ENCODE measurements at places on chromosomes 1 and 21. TPM values are rescaled to one million over a fixed set of nuclear protein-coding genes. Genes with fewer than 3 reads are reported as not detected.

DNA sequence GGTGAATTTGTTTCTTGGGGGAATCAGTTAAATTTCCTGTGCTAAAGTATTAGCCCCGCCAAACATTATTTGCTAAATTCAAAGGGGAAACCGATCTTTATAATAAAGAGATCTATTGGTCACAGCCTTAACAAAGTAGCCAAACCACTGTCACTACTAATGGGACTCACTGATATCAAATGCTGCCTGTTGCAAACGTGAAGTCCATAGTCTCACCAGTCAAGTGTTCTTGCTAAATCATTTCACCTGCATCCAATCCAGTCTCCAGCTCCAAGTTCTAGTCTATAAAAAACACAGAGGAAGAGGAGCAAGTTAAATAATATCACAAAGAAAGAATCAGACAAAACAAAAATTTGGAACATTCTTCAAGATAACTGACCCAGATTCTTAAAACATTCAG, 30.1 kb downstream of the SH3BGR start:
- H3K36me3 ChIP-seq = no peaks in the 10 kb centered on the region
- no peaks in the 10 kb centered on the region for H3K27me3 ChIP-seq
- no peak overlapping the region for H3K4me3 ChIP-seq

DNA sequence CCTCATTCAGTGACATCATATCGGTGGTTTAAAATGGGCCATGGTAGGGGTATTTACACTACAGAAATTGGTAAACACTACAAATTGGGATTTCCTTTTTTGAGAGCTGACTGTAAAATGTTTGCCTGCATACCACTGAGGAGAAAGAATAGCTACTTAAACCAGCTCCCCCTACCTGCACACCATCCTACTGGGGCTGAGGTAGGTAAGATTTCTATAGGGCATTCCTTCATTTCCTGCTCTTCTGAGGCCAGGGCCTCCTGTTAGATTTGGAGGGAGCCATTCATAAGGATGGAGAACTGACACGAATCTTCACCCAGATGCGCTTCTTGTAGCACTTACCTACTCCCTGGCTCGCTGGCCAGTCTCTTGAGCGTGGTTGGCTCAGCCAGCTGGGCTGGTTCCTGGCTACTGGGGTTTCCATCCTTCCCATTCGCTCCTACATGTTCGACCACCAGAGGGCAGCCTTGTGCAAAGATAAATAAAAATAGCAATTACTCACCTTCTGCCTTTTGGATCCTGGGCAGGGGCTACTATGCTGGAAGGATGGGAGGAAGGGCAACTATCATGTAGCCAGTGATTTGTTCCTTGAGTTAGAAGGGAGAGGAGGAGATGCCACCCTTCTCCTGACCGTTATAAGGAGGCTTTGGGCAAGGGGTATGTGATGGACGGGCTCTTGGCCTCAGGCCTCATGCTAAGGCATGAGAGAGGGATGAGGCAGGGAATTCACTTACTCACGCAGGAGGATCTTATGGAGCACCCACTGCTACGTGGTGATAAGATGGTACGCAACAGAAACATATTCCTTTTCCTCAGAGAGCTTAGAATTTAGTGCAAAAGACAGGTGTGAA, 10.7 kb downstream of the OPTC start:
- H3K27me3 ChIP-seq = no peaks in the 10 kb centered on the region
- peaks cover 18% of the 10 kb centered on the region for H3K4me1 ChIP-seq
- no peaks in the 10 kb centered on the region for H3K36me3 ChIP-seq
- no peak overlapping the region for H3K4me3 ChIP-seq

GRCh38 chr1:180116964-180117763, 37.5 kb upstream of the QSOX1 start:
- peak; percentile 62 for DNase-seq
- no peak overlapping the region for H3K27ac ChIP-seq
- peaks cover 12% of the 10 kb centered on the region for H3K4me1 ChIP-seq
- peaks cover 9% of the 10 kb centered on the region for H3K36me3 ChIP-seq
- no peaks in the 10 kb centered on the region for H3K27me3 ChIP-seq
- H3K4me3 ChIP-seq = no peak overlapping the region

- peak; percentile 5 for DNase-seq
- H3K36me3 ChIP-seq = no peaks in the 10 kb centered on the region
- no peak overlapping the region for H3K4me3 ChIP-seq
- H3K4me1 ChIP-seq = no peaks in the 10 kb centered on the region
- H3K27ac ChIP-seq = no peak overlapping the region
Measured at GRCh38 chr1:79875187-79875586, 868.7 kb upstream of the ADGRL4 start.

GRCh38 chr1:109488696-109489095, 5.0 kb downstream of the ATXN7L2 start:
- H3K36me3 ChIP-seq = peaks cover 18% of the 10 kb centered on the region
- no peak for DNase-seq
- no peaks in the 10 kb centered on the region for H3K27me3 ChIP-seq
- no peak overlapping the region for H3K4me3 ChIP-seq
- H3K4me1 ChIP-seq = peaks cover 18% of the 10 kb centered on the region

- no peak for DNase-seq
- H3K4me3 ChIP-seq = no peak overlapping the region
- peaks cover 9% of the 10 kb centered on the region for H3K36me3 ChIP-seq
- H3K27me3 ChIP-seq = no peaks in the 10 kb centered on the region
Measured at GRCh38 chr1:160207771-160208556, 2.8 kb downstream of the PEA15 start.

ELF3 gene
- total RNA-seq = 148 TPM

DNA sequence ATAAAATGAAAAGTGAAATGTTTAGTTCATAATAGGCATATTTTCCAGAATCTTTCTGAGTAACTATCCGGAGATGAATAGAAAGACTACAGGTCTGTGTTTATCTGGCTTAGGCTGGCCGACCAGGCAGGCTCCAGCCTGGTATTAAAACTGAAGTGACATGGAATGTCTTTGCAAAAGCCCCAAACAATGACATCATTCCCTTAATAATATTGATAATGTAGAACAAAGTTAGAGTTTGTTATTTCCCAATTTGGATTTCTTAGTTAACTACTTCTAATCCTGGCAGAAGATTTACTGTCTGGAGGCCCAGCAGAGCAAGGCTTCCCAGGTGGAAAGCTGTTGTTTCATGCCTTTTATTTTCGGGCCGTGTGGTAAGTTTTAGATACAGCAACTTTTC, 207.7 kb downstream of the GREM2 start:
- H3K27me3 ChIP-seq = no peaks in the 10 kb centered on the region
- H3K36me3 ChIP-seq = no peaks in the 10 kb centered on the region
- DNase-seq = no peak
- no peak overlapping the region for H3K27ac ChIP-seq
- no peak overlapping the region for H3K4me3 ChIP-seq

DNA sequence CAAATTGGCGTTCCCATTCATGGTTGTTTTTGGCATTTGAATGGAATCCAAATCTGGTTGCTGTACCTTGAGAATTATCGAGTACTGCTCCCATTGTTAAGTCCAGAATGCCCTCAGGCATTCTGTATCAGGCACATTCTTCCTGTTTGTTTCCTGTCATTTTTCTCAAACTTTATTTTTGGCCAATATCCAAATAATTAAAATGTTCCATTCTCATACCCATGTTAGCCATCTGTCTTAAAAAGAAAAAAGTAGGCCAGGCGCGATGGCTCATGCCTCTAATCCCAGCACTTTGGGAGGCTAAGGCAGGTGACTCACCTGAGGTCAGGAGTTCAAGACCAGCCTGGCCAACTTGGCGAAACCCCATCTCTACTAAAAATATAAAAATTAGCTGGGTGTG, 29.3 kb upstream of the SHISA4 start:
- DNase-seq = no peak
- no peaks in the 10 kb centered on the region for H3K27me3 ChIP-seq
- H3K4me3 ChIP-seq = no peak overlapping the region
- H3K36me3 ChIP-seq = peaks cover 22% of the 10 kb centered on the region
- no peak overlapping the region for H3K27ac ChIP-seq
- no peaks in the 10 kb centered on the region for H3K4me1 ChIP-seq

DNM3 gene
- total RNA-seq = 30.4 TPM

AK2 gene
- 109 TPM for total RNA-seq

GRCh38 chr1:61432616-61433388, 292.1 kb downstream of the TM2D1 start:
- H3K36me3 ChIP-seq = no peaks in the 10 kb centered on the region
- no peak overlapping the region for H3K27ac ChIP-seq
- H3K4me1 ChIP-seq = no peaks in the 10 kb centered on the region
- no peaks in the 10 kb centered on the region for H3K27me3 ChIP-seq
- DNase-seq = no peak

- H3K27ac ChIP-seq = no peak overlapping the region
- no peak for DNase-seq
- no peaks in the 10 kb centered on the region for H3K36me3 ChIP-seq
- no peak overlapping the region for H3K4me3 ChIP-seq
- H3K4me1 ChIP-seq = peaks cover 9% of the 10 kb centered on the region
- H3K27me3 ChIP-seq = no peaks in the 10 kb centered on the region
Measured at GRCh38 chr1:202815120-202815519, 4.4 kb downstream of the PCAT6 start.

NMNAT2 gene
- 0.72 TPM for total RNA-seq

A3GALT2 gene
- not detected for total RNA-seq

GRCh38 chr1:31183126-31183525, 56.6 kb downstream of the NKAIN1 start:
- peaks cover 15% of the 10 kb centered on the region for H3K4me1 ChIP-seq
- DNase-seq = no peak
- no peak overlapping the region for H3K27ac ChIP-seq
- H3K27me3 ChIP-seq = peaks cover 9% of the 10 kb centered on the region

DNA sequence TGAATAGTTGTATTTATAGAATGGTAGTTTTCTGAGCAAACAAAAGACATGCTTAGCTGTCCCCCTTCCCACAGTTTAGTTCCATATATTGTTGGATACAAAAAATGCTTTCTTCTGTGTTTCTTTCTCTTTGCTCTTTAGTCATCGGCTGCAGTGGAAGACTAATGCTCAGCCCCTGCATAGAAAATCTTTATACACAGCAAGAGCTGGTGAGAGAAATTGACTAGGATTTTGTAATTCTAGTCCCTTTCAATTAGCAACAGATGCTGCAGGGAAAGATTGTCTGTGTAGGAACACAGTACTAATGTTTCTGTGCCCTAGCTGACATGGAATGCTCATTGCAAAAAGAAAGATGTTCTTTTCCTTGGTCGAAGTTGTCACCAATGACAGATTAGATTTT, 200.9 kb downstream of the RPS6KC1 start:
- H3K36me3 ChIP-seq = no peaks in the 10 kb centered on the region
- H3K4me1 ChIP-seq = no peaks in the 10 kb centered on the region
- no peak overlapping the region for H3K4me3 ChIP-seq
- no peak for DNase-seq
- no peaks in the 10 kb centered on the region for H3K27me3 ChIP-seq

GRCh38 chr1:112605633-112606327, 13.2 kb downstream of the ST7L start:
- peaks cover 26% of the 10 kb centered on the region for H3K36me3 ChIP-seq
- no peaks in the 10 kb centered on the region for H3K4me1 ChIP-seq
- no peak for DNase-seq

DNA sequence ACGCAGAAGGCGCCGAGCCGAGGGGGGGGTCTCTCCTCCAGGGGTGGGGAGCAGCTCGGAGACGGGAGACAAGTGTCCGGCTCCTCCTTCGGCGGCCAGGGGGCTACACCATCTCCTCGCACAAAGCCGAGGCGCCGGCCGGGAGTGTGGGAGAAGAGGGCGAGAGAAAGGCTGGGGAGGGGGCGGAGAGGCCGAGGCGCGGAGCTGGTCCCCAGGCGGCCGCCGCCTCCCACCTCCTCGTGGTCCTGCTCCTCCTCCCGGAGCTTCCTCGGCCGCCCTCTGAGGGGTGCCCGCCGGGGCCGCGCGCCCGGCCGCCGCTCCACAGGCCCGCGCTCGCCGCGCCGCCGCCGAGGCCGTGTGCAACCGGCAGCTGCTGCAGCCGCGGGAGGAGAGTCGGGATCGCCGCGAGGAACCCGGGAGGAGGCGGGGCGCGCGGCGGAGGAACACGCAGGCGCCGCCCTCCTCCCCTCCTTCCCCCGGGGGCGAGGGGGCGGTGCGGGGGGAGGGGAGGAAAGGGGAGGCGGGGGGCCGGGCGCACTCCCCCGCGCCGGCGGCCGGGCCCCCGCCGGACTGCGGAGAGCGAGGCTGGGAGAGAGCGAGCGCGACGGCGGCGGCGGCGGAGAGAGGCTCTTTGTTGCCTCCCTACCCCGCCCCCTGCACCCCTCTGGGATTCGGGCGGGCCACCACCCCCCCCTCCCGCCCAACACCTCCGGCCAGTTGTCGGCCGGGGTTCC, at the start of gene ENAH:
Gene ENAH (minus strand): TSS at position 395 of the 734 bp plus-strand sequence. CDS start 433 bp downstream, outside the sequence.
- peaks cover 29% of the 10 kb centered on the region for H3K4me1 ChIP-seq
- DNase-seq = peak; percentile 79
- H3K27ac ChIP-seq = peak within 1 kb of the TSS; percentile 97
- H3K4me3 ChIP-seq = peak within 1 kb of the TSS; percentile 90

DNA sequence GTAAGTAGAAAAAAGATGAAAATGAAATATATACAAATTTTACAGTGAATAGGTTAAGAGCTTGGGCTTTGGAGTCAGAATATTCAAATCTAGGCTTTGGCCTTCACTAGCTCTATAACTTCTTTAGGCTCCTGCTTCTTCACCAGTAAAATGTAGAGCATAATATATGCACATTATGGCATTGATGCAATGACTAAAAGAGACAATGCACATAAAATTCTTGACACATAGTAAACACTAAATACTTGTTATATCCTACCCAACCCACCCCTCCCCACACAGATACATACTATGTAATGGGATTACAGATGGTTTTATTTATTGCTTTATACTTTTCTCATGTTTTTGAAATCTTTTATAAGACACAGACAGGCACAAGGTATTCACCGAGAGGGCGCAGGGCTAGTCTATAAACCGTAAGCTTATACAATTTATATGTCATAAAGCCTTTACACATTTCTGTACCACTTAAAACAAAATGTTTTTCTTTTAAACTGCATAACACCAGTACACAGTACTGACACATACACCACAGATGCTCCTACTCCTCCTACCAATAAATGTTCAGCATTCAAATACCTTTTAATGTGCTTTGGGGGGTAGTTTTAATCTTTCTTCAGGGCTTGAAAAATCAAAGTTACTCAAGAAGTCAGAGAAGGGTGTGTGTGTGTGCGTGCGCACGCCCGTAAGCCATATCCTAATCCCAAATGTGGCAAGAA, 109.8 kb downstream of the ACBD6 start:
- no peaks in the 10 kb centered on the region for H3K36me3 ChIP-seq
- DNase-seq = no peak
- H3K4me3 ChIP-seq = no peak overlapping the region
- no peaks in the 10 kb centered on the region for H3K27me3 ChIP-seq
- no peaks in the 10 kb centered on the region for H3K4me1 ChIP-seq
- H3K27ac ChIP-seq = peak overlapping the region; percentile 10

MAP10 gene
- total RNA-seq = 1.9 TPM

- H3K27me3 ChIP-seq = no peaks in the 10 kb centered on the region
- no peak for DNase-seq
- H3K4me3 ChIP-seq = peak within 1 kb of the TSS; percentile 3
- H3K4me1 ChIP-seq = no peaks in the 10 kb centered on the region
- no peaks in the 10 kb centered on the region for H3K36me3 ChIP-seq
- H3K27ac ChIP-seq = peak within 1 kb of the TSS; percentile 56
Measured at GRCh38 chr1:20069874-20070273, at the start of gene PLA2G5. Gene PLA2G5 (plus strand): TSS chr1:20070194. CDS start chr1:20084831, 14,637 bp downstream.

GRCh38 chr1:18011703-18012102, 95.9 kb upstream of the IGSF21 start:
- H3K4me1 ChIP-seq = no peaks in the 10 kb centered on the region
- H3K27ac ChIP-seq = no peak overlapping the region
- DNase-seq = no peak
